ENCODE measurements at places on chromosomes 7 and 10.

GRCh38 chr10:126609566-126609965 lies 60.9 kb downstream of the C10orf90 start:
- no peak for DNase-seq

GRCh38 chr7:19522486-19522885 lies 186.4 kb downstream of the POLR1F start:
- DNase-seq: no peak

DNA sequence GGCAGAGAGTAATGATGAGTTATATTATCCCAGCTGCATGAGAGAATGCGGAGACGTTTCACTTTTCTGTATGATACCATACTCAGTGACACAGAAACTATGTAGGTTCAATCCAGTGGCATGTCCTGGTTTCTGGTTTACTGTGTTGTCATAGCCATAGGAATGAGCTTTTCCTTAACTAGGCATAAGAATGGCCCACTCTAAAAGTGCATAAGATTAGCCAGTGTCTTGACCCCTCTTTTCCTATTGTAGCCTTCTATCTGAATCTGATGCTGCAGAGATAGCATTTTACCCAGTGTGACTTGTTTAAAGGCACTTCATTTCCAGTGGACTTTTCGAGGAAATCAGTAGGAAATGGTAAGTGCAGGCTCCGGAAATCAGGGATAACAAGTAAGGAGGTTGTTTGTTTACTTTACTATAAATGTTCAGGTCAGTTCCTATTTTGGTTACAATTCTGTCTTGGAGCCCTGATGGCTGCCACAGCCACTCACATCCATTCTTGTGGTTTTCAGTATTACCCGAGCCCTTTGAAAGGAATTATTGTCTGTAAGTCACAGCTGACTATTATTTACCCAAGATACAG lies 70.5 kb downstream of the SEMA3A start:
- DNase-seq: no peak

DNA sequence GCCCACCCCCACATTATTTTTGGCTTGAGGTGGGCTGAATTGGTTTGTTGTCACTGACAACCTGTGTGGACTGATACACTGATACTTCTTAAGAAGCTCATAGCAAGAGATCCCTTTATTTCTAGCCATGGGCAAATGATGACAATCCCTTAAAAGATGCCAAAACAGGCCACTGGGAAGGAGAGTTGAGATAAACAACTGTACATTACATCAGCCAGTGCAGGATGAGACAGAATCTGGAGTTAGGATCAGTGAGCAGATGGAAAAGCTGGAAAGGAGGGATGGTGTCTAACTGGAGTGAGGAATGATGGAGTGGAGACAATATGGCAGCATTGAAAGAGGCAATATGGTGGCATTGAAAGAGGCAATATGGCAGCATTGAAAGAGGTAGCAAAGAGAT lies 195.9 kb upstream of the LYZL2 start:
- no peak for DNase-seq

DNA sequence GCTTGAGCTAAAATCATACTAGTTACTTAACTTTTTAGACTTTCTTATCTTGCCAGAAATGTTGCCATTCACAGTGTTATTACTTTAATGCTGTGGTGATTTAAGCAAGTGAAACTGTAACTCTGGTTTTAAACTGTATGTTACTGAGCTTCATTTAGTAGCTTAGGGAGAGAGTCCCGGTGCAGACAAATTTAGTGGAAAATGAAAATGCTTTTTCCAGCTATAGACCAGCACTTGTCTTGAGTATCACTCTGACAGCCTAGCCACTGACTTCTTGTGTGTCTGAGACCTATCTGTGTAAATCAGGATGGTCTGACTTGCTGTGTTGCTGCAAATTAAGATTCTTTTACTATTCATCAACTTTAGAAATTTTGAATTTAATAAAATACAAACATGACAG lies 200.8 kb downstream of the CACNB2 start:
- no peak for DNase-seq

DNA sequence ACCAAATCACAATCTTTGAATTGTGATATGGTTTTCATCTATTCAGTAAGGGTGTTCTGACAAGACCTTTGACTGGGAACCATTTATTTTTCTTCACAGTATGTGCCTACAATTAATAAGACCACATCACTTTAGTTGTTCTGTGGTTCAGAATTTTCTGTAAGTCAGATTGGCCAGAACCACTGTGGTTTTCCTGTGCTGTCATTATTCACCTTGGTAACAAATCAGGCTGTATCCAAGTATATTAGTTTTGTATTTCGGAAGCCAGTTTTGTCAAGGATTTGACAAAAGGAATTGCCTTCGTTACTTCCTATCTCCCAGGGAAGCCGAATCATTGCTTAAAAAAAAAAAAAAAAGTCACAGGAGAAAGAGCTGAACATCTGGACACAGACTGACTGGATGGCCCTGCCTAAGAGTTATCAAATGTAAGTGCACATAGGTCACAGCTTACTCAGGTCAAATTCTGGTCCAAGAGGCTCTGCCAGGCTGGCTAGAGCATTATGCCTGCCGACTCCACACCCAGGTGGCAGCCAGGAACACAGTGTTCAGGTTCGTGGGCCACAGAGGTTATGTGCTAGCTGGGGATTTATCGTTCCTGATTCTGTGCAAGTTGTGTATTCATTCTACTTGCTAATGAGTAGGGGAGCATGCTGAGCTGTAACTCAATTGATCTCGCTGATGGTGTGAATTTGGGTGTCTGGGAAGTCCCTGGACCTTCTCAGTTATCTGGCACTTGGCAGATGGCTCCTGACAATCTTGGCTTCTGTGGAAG lies 175.3 kb downstream of the JAZF1 start:
- DNase-seq: no peak

All from stimulated activated CD8-positive, alpha-beta memory T cell treated with anti-CD3 and anti-CD28 coated beads, Interleukin-15, amount 100 ng/mL, for 24 hours (primary cell).